ENCODE measurements at places on chromosomes 3 and 15. TPM values are rescaled to one million over a fixed set of nuclear protein-coding genes. Genes with fewer than 3 reads are reported as not detected.

Gene KBTBD8
- 3.1 TPM for total RNA-seq

Gene CHCHD4
- 11.4 TPM for total RNA-seq

DNA sequence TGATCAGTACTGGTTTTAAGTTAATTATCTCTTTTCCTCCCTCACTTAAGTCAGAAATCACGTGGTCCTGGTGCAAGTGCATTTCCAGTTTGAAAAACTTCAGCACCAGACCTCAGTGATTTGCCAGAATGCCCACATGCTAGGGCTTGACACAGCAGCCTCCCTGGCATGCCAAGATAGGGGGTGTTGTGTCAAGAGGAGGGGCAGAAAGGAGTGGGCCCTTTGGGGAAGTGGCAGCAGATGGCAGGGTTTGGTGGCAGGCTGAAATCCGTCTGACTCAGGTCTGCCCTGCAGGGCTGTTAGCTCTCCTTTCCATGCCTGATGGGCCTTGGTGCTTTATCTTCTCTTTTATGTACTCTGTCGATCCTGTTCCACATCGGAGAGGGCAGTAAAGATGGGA lies 23.4 kb downstream of the PXK start:
- DNase-seq: no peak

GRCh38 chr15:70669006-70669602 lies 94.3 kb downstream of the UACA start:
- DNase-seq: no peak

Data from omental fat pad (tissue), 4 donors.